ENCODE measurements at places on chromosomes 3 and 15. TPM values are rescaled to one million over a fixed set of nuclear protein-coding genes. Genes with fewer than 3 reads are reported as not detected.

SLCO2A1 gene
- total RNA-seq, result 2.4 TPM

AHSG gene
- total RNA-seq, result not detected

FRMD5 gene
- total RNA-seq, result not detected

KY gene
- total RNA-seq, result not detected

NR1D2 gene
- 48.7 TPM for total RNA-seq

PARP15 gene
- total RNA-seq, result 4.9 TPM

GHSR gene
- not detected for total RNA-seq
